ENCODE measurements at places on chromosomes 1 and 21.
A peak's percentile ranks its signal among the peaks of the same experiment; 100 is the strongest.

GRCh38 chr1:191895049-191895448 lies 263.2 kb upstream of the RGS18 start:
- no peak for DNase-seq

- no peak for DNase-seq
These were observed 56.2 kb upstream of the DPH5 start for GRCh38 chr1:101081496-101082488.

- DNase-seq, result peak; percentile 37
These were observed 31.3 kb downstream of the NCMAP start for GRCh38 chr1:24586970-24587820.

DNA sequence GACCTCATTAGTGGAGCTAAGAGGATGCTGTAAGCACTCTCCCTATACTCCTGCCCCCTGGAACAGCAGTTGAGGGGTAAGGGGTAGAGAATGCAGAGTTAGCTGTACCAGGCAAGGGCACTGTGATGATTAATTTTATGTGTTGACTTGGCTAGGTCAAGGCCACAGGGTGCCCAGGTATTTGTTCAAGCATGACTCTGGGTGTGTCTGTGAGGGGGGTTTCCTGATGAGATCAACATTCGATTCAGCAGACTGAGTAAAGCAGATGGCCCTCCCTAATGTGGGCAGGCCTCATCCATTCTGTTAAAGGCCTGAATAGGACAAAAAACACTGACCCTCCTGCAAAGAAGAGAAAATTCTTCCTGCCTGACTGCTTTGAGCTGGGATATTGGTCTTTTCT lies 110.8 kb downstream of the KCND3 start:
- DNase-seq, result no peak

DNA sequence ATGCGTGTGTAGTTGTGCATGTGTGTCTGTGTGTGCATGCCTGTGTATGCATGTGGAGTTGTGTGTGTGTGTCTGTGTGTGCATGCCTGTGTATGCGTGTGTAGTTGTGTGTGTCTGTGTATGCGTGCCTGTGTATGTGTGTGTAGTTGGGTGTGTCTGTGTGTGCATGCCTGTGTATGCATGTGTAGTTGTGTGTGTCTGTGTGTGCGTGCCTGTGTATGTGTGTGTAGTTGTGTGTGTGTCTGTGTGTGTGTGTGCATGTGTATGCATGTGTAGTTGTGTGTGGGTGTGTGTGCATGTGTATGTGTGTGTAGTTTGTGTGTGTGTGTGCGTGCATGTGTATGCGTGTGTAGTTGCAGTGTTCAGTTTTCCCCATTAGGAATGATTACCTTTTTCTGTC lies 162.0 kb downstream of the URB2 start:
- DNase-seq, result no peak

Data from PC-9 (cell line).